ENCODE measurements at places on chromosomes 3 and 15.
A peak's percentile ranks its signal among the peaks of the same experiment; 100 is the strongest.

DNA sequence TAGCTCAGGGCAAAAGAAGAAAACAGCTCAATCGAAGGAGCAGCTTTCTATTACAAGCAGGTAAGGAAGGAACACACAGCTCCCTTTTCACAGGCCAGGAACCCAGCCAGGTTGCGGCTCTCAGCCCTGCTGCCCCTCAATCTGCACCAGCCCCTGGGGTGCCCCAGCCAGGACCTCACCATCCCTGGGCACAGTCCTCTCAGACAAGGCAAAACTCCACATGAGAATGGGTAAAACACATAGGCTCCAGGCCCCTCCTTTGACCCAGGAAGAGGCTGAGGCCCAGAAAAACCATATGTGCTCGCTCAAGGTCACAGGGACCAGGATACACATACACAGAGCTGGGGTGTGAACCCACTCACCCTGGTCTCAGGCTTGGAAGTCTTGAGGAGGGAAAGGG, 178.7 kb upstream of the TLE3 start:
- DNase-seq, result no peak

- no peak for DNase-seq
Observed at GRCh38 chr3:59411694-59412093, 361.9 kb upstream of the CFAP20DC start.

DNA sequence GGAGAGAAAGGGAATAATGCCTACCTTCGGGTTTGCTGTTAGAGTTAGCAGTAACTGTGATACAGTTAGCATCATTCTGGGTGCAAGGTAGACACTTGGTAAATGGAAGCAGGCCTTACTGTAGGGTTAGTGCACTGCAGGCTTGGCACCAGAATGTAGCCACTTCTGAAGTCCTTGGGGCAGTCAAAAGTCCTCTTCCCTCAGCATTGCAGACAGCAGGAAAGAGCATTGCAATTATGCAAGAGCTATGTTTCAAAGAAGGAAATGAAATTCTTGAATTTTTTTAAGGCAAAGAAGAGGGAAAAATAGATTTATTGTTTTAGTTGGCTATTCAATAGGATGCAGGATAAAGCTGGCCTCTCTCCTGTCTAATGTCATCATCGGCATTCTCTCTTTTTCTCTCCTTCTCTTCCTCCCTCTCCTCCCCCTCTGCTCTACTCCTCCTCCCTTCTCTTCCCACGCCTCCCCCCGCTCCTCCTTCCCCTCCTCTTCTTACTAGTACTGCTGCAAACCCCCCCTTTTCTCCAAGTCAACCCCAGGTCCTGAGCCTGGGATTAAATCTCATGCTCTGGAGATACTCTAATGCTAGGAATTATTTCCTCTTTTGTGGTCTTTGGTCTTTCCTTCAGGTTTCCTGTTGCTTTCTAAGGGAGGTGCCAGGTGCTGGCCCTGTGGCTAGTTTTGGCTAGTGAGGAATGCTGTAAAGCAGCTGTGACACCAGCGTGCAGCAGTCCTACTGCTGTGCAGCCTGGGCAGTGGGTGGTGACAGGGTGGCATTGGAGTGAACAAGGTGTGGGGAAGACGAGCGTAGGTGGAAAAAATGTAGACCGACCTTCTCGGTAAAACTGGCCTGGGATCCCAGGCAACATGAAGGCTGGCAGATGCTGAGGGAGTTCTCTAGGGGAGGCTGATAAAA, 21.7 kb downstream of the EEFSEC start:
- DNase-seq, result no peak

DNA sequence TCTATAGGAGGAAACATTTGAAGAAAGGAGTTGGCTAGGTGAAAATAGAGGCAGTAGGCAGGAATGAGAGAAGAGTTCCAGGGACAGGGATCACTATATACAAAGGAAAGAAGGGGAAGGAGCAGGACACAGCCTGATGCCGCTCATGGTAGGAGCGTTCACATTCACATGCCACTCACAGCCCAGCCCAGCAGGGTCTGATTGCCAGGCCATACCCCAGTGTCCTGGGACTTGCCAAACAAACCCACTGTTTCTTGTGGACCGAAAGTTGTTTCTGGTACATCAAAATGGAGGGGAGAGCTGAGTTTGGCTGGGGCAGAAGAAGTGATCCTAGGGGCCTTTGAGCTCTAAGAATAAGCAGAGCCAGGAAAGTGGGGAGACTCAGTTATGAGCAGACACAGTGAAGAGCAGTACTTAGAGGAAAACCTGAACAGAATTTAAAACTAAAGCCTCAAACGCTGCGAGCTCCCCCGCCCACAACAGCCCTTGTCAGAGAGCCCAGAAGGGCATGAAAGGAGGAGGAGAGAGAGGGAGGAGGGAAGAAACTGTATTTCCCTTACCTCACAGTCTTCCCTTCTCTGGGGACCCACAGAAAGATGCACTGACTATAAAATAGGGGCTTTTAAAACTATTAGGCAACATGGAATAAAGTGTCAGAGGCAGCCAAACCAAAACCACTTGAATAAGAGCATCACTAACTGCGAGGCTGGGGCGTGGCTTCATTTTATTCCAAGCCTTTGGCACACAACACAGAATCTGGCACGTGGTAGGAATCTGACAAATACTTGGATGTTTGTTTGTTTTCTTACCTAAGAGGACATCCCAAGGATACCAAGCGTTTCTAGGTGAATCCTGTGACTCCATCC, 129.0 kb downstream of the RPL22L1 start:
- peak; percentile 21 for DNase-seq

GRCh38 chr3:94311651-94312050, 248.8 kb downstream of the NSUN3 start:
- no peak for DNase-seq

GRCh38 chr3:14448756-14449727, 46.6 kb downstream of the SLC6A6 start:
- no peak for DNase-seq

- DNase-seq, result no peak
Observed at GRCh38 chr15:52255935-52256334, 39.7 kb downstream of the MYO5C start.

- no peak for DNase-seq
Observed at GRCh38 chr3:133860519-133860918, 35.2 kb downstream of the RAB6B start.

GRCh38 chr3:50342813-50343633, 2.4 kb upstream of the RASSF1 start:
- DNase-seq, result no peak

GRCh38 chr3:145124900-145125678, 1035.9 kb downstream of the PLOD2 start:
- DNase-seq, result no peak

DNA sequence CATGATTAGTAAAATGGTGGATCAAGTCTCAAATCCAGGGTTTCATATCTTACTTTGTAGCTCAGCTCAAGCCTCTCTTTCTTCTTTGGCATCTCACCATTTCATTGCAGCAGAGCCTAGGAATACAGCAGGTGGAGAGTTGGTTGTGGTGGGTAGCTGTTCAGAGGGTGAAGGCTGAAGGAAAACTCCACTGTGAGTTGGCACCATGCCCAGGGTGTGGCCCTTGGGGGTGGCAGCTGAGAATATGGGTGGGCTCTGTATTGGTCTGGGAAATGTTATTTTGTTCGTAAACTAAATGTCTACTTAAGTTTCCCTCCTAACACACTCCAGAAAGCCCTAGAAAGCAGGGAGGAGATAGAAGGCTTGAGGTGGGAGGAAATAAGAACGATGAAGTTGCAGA, 1.7 kb upstream of the MAP1A start:
- DNase-seq, result no peak

DNA sequence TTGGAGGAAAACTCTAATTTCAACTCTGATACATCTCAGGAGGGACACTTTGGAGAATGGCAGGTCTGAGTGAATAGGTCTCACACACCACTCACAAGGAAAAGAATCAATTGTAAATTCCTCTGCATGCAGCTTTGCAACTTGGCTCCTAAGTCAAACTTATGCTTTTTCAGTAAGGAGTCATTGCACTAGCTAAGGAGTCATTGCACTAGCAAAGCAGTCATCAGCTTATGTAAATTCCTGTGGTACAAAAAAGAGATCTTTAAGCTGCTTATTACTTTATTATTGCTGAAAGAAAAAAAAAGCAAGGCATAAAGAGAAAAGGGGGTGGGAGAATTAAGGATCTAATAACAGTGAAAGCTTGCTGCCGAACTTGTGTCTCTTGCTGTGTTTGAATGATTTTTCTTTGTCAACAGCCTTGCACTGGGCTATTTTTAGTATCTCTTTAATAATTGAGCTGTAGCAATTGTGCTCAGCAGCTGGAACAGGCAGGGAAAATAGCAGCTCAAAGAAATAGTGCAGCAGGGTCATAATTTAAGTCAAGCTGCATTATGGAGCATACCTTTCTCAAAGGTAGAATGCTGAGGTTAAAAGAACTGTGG, 154.3 kb upstream of the ARPP21 start:
- DNase-seq, result no peak

GRCh38 chr15:41085029-41085428, 31.1 kb downstream of the INO80 start:
- no peak for DNase-seq

GRCh38 chr3:58421004-58421403, 12.6 kb downstream of the PDHB start:
- DNase-seq, result no peak

GRCh38 chr3:16084887-16085286, 89.6 kb upstream of the GALNT15 start:
- DNase-seq, result no peak

- no peak for DNase-seq
Observed at GRCh38 chr15:29014493-29014892, 128.7 kb downstream of the APBA2 start.

- DNase-seq, result no peak
Observed at GRCh38 chr3:17258823-17259436, 374.2 kb downstream of the PLCL2 start.

DNA sequence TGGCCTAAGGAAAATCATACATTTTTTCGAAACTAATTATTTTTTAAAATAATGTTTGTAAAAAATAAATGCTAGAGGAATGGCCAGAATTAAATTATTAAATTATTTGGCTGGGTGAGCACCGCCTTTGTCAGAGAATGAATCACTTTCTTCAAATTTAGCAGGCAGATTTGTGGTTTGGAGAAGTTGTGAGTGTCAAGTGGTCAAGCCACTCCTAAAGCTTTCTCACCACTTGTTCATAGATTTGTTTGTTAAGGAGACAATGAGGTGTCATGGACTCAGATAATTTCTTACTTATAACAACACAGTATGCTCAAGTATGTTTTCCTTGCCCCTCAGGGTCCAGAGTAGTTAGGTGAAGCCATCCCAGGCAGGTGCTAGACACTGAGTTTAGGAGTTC, 196.2 kb downstream of the TUSC7 start:
- DNase-seq, result no peak

DNA sequence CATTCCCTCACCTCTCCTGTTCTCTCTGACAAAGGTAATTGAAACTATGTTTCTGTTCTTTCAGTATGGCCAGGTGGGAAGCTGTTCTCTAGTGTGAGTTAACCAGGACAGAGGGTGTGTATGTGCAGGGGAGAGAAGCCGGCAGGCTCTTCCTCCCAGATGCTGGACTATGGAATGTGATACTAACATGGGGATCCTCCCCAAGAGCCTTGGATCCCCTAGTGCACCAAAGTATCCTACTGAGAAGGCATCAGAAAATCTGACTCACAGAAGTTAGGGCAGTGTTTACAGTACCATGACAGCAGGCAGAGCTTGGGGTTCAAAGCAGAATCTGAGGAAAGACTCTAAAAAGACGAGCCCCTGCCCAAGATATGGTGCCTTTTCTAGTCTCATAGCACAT, 123.1 kb downstream of the APBA2 start:
- DNase-seq, result no peak

DNA sequence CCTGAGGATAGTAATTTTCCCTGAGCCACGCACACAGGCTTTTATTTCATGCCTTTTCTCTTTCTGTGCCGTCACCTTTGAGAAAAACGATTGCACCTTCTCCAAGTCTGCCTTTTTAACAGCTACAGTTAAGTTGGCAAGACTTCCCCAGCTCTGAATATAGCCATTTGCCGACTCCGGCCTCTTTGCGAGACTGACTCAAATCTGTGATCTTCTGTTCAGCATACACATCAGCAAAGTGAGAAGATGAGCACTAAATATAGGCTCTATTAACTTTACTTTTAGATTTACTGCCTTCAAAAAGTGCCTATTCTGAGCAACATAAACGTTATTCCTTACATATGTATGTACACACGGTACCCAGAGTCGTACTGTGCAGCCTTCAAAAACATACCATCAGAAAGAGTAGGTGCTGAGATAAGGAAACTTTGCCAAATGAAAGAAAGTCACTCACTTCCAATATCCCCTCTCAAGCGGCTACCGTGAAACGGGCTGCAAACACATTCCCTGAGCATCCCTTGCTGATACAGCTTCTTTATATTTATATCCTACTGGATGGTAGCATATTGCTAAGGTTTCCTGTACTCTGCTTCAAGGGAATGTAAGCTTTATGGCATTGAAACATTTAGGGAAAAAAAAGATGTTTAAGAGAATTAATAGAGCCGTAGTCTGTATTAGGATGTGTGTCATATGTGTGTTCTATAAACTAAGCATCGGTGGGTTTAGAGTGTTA, 283.3 kb upstream of the TPRG1 start:
- DNase-seq, result no peak

- no peak for DNase-seq
Observed at GRCh38 chr15:56795502-56795901, 62.2 kb upstream of the ZNF280D start.

DNA sequence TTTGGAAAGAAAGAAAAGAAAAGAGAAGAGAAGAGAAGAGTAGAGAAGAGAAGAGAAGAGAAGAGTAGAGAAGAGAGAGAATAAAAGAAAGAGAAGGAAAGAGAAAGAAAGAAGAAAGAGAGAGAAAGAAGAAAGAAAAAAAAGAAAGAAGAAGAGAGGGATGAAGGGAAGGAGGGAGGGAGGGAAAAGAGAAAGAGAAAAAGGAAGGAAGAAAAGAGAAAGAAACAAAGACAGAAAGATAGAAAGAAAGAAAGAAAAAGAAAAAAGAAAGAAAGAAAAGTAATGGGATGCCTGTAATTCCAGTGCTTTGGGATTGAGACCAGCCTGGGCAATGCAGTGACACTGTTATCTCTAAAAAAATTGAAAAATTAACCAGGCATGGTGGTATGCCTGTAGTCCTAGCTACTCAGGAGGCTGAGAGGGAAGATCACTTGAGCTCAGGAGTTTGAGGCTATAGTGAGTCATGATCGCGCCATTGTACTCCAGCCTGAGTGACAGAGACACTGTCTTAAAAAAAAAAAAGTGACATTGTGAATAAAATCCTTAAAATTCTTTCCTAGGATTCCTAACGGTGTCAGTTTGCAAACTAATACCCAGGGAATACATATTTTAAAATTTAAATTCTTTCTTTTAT, 1.7 kb downstream of the RASL12 start:
- DNase-seq, result no peak
